ENCODE measurements at places on chromosomes 6 and 20.

GRCh38 chr20:23340524-23340923, 10.1 kb upstream of the NXT1 start:
- no peak for DNase-seq

- DNase-seq = no peak
Measured at GRCh38 chr6:157162766-157163433, 160.4 kb downstream of the TMEM242 start.

DNA sequence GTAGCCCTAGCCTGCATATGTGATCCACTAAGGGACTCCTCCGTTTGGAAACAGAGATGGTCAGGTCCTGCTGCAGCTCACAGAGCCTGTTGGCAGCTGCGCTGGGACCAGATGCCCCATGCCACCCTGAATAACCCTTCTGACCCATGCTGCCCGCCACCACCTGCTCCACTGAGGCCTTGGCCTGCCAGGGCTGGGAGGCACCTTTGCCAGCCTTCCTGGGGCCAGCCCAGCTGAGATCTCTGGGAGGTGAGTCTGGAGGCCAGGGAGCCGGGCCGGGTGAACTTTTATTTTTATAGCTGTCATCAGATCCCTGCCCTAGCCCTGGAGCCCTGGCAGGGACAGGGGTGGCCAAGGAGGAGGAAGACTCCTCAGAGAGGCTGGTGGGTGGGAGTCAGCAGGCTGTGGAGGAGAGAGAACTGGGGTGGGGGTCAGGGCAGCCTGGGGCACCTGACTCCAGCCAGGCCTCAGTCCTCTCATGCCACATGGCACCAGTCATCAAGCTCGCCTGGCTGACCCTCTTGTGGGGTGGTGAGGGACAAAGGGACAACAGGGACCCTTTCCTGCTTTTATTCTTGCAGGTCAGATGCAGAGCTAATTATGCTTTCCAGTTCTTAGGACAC, 10.0 kb downstream of the CEBPB start:
- DNase-seq = no peak

GRCh38 chr6:128567029-128567428, 46.6 kb upstream of the PTPRK start:
- DNase-seq = no peak

- no peak for DNase-seq
Measured at GRCh38 chr20:32600681-32601237, 15.6 kb upstream of the NOL4L start.

DNA sequence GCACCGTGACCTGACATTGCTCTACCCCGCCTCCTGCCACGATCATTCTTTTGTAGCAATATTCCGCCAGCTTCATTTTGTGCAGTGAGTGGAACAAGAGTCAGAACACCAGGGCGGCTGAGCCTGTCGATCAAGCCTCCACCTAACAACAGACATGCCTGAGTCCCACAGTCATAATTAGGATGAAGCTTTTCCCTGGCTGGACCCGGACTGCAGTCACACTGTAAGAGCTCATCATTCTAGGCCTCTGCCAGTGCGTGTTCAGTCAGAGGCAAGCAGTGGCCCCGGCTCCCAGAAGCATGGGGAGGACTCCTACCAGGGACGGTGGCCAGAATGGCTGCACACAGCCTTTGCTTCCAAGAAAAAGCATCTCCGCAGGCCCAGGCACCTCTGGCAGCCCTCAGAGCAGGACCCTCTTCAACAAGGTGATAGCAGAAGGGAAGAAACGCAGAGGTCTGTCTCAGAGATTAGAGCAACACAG, 23.2 kb upstream of the UNC93A start:
- DNase-seq = no peak
